ENCODE measurements at places on chromosomes 7 and 10. TPM values are rescaled to one million over a fixed set of nuclear protein-coding genes. Genes with fewer than 3 reads are reported as not detected.

The SUN3 gene
- total RNA-seq: not detected

The LRIT1 gene
- total RNA-seq: not detected

The MCM10 gene
- 29.4 TPM for total RNA-seq

DNA sequence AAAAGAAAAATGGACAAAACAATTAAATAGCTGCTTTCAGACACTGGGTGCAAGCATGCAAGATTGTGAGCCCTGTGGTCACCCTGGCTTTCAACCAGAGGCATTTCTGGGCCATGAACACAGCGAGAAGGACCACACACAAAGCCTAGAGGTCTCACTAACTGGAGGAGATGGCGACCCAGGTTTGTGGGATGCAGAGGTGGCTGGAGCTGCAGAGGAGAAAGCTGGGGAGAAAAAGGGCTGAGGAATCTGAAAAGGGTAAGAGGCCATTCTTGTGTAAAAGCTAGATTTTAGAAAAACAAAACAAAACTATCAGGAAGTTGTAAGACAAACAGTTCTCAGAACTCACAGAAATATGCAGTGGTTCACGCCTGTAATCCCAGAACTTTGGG is 30.1 kb upstream of the PTPRN2 start:
- DNase-seq: no peak

GRCh38 chr10:804191-804781 is 114.8 kb upstream of the DIP2C start:
- no peak for DNase-seq

DNA sequence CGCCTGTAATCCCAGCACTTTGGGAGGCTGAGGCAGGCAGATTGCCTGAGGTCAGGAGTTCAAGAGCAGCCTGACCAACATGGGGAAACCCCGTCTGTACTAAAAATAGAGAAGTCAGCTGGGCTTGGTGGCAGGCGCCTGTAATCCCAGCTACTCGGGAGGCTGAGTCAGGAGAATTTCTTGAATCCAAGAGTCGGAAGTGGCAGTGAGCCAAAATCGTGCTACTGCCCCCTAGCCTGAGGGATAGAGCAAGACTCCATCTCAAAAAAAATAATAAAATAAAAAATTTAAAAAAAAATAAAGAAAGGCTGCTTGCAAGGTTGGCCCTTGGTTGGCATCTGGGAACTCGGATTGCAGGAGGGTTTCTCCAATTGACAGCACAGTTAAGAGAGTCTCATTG is 221.6 kb downstream of the DGKI start:
- peak; percentile 41 for DNase-seq

DNA sequence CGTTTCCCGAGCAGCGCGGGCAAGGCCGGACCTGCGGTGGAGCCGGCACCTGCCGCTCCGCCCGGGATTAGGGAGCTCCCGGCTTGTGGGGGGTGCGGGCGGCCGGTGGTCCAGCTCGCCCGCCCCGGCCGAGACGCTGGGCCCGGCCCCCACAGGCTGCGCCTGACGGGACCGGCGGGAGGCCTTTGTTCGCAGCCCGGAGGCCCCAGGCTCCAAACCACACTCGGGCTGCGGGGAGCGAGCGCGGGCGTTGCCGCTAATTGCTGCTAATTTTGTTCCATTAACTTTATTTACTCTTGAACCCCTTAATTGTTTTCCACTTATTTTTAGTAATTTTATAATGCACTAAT is 9.6 kb downstream of the UNCX start:
- DNase-seq: no peak

DNA sequence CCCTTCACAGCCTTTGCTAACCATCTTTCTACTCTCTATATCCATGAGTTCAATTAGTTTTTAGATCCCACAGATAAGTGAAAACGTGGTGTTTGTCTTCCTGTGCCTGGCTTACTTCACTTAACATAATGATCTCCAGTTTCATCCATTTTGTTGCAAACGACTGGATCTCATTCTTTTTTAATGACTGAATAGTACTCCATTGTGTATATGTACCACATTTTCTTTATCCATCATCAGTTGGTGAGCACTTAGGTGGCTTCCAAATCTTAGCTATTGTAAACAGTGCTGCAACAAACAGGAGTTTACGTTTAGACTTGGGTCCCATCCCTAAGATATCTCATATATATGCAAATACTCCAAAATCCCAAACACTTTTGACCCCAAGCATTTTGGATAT is 9.1 kb downstream of the CDC123 start:
- no peak for DNase-seq

DNA sequence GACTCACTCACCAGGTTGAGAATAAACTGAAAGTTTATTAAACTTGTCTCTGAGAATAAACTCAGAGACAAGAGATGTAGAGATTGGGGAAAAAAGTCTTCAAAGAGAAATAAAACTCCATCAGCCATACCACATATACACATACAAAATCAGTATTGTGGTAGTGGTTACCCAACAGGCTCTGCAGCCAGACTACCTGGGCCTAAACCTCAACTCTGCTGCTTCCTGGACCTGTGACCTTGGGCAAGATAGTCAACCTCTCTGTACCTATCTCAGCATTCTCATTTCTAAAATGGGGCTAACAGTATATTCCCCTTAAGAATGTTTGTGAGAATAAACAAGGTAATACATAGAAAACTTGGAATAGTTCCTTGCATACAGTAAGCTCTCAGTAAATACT is 15.3 kb downstream of the TPK1 start:
- DNase-seq: no peak

- DNase-seq: no peak
Observed at GRCh38 chr10:10053051-10053450, 964.6 kb upstream of the CELF2 start.

- DNase-seq: no peak
Observed at GRCh38 chr10:122373108-122373507, 1.4 kb upstream of the PLEKHA1 start.

DNA sequence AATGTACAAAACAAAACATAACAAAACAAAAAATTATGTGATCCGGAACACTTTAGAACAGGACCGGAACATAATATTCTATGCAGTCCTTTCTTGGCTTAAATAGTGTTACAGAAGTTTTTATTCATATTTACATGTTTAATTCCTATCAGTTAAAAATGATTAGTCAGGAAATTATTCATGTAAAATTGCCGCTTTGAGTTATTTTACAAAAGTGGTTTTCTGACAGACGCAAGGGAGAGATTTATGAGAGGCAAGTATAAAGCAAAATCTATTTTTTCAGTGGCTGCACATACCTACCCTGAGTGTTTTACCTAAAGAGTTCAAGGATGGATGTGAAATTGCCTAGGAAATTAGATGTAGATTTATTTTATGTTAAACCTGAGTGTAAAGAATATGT is 230.7 kb upstream of the DKK1 start:
- DNase-seq: no peak

DNA sequence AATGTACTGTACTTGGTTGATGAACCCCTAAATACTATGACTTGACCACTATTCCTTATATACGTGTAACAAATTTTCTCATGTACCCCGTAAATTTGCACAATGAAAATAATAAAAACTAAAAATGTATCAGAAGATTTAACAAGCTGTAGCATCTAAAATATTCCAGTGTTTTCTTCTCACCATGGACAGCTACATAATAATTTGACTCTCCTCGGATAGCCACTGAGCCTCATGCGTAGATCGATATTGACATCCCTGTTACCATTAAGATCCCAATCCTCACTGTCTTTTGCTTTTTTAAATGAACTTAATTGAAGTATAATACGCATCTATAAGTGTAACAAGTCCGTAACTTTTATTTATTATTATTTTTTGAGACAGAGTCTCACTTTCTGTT is 179.7 kb upstream of the C7orf33 start:
- DNase-seq: no peak
